Karpas-422 (cell line): ENCODE measurements at places on chromosomes 3 and 15.

DNA sequence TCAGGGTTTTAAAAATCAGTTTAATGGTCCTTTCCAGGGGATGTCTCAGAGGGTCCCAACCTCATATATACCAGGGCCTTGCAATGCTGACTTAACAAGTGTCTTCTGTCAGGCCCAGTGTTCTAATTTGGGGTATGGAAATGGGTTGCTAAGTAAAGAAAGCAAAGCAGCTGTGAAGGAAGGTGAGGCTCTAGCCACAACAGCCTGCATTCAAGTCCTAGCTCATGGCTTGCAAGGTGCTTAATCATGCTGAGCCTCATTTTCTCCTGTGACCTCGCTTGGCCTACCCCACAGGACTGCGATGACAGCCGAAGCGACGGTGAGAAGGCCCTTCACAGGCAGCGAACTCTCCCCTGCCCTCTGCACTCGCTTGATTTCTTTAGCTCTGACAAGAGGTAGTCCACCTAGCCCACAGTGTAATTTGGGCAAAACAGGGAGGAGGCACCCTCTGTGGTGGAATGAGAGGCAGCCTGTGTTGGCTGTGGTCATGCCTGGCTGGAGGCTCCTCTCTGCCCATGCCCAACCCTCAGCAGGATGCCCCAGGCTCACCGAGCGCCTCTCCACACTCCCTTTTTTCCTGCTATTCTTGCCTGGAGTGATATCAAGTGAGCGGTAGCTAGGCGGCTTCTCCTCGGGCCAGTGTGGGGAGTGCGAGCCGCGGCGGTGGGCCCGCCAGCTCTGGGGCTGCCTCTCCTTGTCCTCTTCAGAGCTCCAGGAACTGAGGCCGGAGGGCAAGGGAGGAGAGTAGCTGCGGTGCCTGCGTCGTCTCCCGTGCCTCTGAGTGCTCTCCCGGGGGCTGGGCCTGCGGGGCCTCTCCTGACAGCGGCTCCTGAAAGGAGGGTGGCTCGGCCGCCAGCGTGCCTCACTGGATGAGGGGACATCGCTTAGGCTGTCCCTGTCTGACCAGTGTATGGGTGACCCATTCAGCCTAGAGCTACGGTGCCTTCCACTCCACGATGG lies 29.2 kb downstream of the ILDR1 start:
- peaks cover 72% of the 10 kb centered on the region for H3K4me1 ChIP-seq
- no peaks in the 10 kb centered on the region for H3K36me3 ChIP-seq
- DNase-seq: peak; percentile 93
- peak overlapping the region; percentile 96 for H3K27ac ChIP-seq
- H3K27me3 ChIP-seq: no peaks in the 10 kb centered on the region
- peak overlapping the region; percentile 52 for H3K4me3 ChIP-seq

GRCh38 chr15:94145046-94145445 lies 86.3 kb upstream of the MCTP2 start:
- H3K4me1 ChIP-seq: peaks cover 4% of the 10 kb centered on the region; the same call in 1 of the 2 replicates
- DNase-seq: no peak
- H3K4me3 ChIP-seq: no peak overlapping the region
- no peaks in the 10 kb centered on the region for H3K27me3 ChIP-seq
- H3K27ac ChIP-seq: no peak overlapping the region

DNA sequence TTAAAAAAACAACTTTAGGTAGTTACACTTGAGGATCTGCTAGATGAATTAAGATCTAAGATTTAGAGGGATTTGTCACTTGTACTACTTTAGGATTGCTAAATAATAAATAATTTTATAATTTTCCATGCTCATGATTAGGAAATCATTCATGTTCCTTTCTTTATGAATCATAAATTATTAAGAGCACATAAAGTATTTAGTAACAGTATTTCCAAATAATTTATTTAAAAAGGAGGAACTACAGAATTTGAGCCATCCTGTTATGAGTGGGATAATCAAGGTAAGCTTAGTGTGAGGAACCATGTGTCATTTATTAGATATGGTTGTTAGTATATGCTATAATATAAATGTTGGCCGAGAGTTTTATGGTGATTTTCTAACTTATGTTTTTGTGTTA lies 37.5 kb upstream of the C3orf38 start:
- H3K27ac ChIP-seq: no peak overlapping the region
- H3K4me3 ChIP-seq: no peak overlapping the region
- H3K27me3 ChIP-seq: no peaks in the 10 kb centered on the region
- DNase-seq: no peak

GRCh38 chr3:9238276-9238675 lies 11.2 kb downstream of the SRGAP3 start:
- no peak for DNase-seq
- H3K27ac ChIP-seq: no peak overlapping the region
- 0 out of 2 replicates have a peak, but pooled peaks cover 2% of the 10 kb centered on the region for H3K27me3 ChIP-seq
- H3K4me1 ChIP-seq: no peaks in the 10 kb centered on the region
- H3K4me3 ChIP-seq: no peak overlapping the region

- no peak for DNase-seq
- no peak overlapping the region for H3K27ac ChIP-seq
- no peaks in the 10 kb centered on the region for H3K4me1 ChIP-seq
- peaks cover 44% of the 10 kb centered on the region for H3K36me3 ChIP-seq
- H3K27me3 ChIP-seq: no peaks in the 10 kb centered on the region
These were observed 21.0 kb downstream of the LARS2 start for GRCh38 chr3:45409369-45409768.

GRCh38 chr15:47139965-47140364 lies 577.3 kb upstream of the SEMA6D start:
- no peaks in the 10 kb centered on the region for H3K27me3 ChIP-seq
- no peaks in the 10 kb centered on the region for H3K36me3 ChIP-seq
- H3K4me3 ChIP-seq: no peak overlapping the region
- H3K27ac ChIP-seq: no peak overlapping the region

DNA sequence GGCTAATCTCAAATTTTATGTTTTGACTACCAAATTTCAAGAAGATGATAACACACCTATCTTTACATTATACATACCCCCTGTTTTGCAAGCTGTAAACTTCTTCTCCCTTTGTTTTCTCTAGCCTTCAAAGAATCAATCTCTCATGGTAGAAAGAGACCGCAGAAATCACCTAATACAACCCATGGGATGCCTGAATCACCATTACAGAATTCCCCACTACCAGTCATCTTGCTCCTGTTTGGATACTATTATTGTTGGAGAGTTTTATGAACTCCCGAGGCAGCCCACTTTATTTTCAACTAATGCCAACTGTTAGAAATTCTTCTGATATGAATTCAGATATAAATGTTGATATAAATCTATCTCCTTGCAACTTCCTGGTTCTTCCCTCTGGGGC lies 110.9 kb downstream of the FRMD5 start:
- H3K36me3 ChIP-seq: no peaks in the 10 kb centered on the region
- H3K4me1 ChIP-seq: peaks cover 25% of the 10 kb centered on the region
- H3K27me3 ChIP-seq: peaks cover 2% of the 10 kb centered on the region; the same call in 1 of the 2 replicates
- no peak overlapping the region for H3K27ac ChIP-seq
- DNase-seq: no peak

DNA sequence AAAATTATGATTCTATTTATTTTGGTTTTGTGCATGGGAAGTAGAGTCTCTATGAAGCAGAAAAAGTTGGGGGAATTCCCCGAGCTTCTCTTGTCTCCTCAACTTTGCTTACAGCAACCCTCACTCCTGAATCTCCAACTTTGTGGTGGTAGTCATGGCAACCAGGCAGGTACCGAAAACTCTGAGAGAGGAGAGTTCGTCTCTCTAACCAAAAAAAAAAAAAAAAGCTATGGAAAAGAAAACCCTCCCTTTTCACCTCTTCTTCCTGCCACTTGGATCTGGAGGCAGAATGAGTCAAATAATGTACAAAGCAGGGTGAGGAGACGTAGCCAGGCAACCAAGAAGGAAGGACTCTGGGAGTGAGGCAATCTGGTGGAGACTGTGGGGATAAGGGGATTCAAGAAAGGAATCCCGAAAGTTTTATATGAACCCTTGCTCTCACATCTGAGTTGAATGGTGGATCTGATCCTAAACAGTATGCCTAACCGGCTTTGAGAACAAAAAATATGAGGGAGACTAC lies 108.1 kb downstream of the PLOD2 start:
- no peaks in the 10 kb centered on the region for H3K36me3 ChIP-seq
- H3K4me3 ChIP-seq: no peak overlapping the region
- DNase-seq: no peak
- no peaks in the 10 kb centered on the region for H3K27me3 ChIP-seq
- no peaks in the 10 kb centered on the region for H3K4me1 ChIP-seq
- no peak overlapping the region for H3K27ac ChIP-seq

GRCh38 chr15:80923668-80924067 lies 66.0 kb downstream of the MESD start:
- H3K27ac ChIP-seq: no peak overlapping the region
- no peaks in the 10 kb centered on the region for H3K4me1 ChIP-seq
- H3K36me3 ChIP-seq: no peaks in the 10 kb centered on the region
- no peak overlapping the region for H3K4me3 ChIP-seq
- H3K27me3 ChIP-seq: no peaks in the 10 kb centered on the region
- peak; percentile 23 for DNase-seq

- H3K27ac ChIP-seq: no peak overlapping the region
- no peaks in the 10 kb centered on the region for H3K36me3 ChIP-seq
- no peak for DNase-seq
- no peaks in the 10 kb centered on the region for H3K4me1 ChIP-seq
- H3K4me3 ChIP-seq: no peak overlapping the region
These were observed 198.3 kb downstream of the ERC2 start for GRCh38 chr3:56269755-56270535.

- H3K4me3 ChIP-seq: no peak overlapping the region
- H3K27me3 ChIP-seq: no peaks in the 10 kb centered on the region
- peak; percentile 90 for DNase-seq
- H3K4me1 ChIP-seq: no peaks in the 10 kb centered on the region
- no peak overlapping the region for H3K27ac ChIP-seq
These were observed 17.4 kb upstream of the EHD4 start for GRCh38 chr15:41989573-41990242.

DNA sequence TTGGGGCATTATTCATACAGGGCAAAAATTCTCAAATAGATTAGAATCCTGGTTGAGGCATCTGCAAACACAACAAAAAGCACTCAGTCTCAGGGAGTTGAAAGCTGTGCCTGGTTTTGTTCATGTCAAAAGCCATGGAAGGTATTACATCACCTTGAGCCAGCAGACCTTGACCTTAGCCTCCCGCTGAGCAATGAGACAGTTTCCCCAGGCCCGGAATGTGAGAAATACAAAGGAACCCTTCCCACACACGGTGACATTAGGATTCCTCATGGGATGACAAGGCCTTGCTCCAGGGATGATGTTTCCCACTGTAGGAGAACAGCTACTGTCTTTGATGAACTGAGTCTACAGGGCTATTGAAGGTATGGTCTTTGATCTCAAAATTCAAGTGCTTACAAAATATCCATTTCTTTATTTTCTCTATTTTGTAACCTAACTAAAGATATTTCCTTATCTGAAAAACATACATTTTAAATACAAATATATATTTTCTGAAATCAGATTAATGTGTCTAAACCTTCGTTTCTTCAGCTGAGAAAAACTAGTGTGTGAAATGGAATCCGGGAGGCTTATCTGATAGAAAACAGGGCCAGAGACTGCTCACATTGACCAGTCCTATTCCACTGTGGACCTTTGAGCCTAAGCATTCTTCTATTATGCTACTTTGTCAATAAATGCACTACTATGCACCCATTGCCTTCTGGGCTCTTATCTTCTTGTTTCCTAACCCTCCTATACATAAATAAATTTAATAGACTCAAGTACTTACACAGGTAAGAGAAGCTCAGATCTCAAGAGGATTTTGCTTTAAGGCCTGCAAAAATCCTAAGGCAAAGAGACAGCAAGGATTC lies 298.2 kb downstream of the KBTBD8 start:
- peaks cover 6% of the 10 kb centered on the region for H3K4me1 ChIP-seq
- no peak overlapping the region for H3K4me3 ChIP-seq
- no peak for DNase-seq
- no peaks in the 10 kb centered on the region for H3K27me3 ChIP-seq
- no peak overlapping the region for H3K27ac ChIP-seq

DNA sequence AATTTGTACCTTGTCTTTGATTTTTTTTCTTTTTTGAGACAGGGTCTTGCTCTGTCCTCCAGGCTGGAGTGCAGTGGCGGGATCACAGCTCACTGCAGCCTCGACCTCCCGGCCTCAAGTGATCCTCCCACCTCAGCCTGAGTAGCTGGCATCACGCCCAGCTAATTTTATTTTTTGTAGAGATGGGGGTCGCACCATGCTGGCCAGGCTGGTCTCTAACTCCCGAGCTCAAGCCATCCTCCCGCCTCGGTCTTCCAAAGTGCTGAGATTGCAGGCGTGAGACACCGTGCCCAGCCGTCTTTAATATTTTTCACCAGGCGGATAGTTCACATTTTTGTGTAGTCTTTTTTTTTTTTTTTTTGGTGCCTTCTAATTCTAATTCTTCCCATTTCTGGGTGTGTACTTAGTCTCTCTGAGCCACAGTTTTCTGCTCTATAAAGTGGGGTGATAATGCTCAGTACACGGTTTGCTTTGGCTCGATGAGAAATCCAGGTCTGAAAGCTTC lies 528 bp upstream of the TATDN2 start:
- no peak for DNase-seq
- peak overlapping the region; percentile 59 for H3K27ac ChIP-seq
- H3K27me3 ChIP-seq: no peaks in the 10 kb centered on the region
- peaks cover 15% of the 10 kb centered on the region for H3K36me3 ChIP-seq
- peaks cover 23% of the 10 kb centered on the region for H3K4me1 ChIP-seq
- peak overlapping the region; percentile 95 for H3K4me3 ChIP-seq

- H3K27me3 ChIP-seq: no peaks in the 10 kb centered on the region
- no peak overlapping the region for H3K27ac ChIP-seq
- H3K4me1 ChIP-seq: no peaks in the 10 kb centered on the region
- DNase-seq: no peak
These were observed 5.7 kb downstream of the ESYT3 start for GRCh38 chr3:138440121-138440521.

DNA sequence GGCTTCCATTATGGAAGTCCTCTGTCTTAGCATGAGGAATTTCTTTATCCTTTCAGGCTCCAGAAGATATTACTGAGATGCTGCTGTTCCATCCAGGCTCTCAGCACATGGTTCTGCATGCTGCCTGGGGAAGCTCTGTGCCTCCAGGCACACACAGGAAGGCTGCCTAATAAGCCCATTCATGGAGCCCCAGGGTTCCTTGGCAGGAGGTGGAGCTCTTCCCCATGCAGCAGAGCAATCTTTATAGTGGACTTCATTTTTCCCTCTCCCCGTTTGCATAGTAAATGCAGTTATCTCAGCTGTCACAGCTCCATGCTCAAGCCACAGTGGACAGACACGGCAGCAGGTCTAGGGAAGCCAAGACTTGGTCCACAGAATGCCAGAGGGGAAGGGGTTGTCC lies 57.6 kb downstream of the BOC start:
- H3K27ac ChIP-seq: no peak overlapping the region
- H3K4me3 ChIP-seq: no peak overlapping the region

DNA sequence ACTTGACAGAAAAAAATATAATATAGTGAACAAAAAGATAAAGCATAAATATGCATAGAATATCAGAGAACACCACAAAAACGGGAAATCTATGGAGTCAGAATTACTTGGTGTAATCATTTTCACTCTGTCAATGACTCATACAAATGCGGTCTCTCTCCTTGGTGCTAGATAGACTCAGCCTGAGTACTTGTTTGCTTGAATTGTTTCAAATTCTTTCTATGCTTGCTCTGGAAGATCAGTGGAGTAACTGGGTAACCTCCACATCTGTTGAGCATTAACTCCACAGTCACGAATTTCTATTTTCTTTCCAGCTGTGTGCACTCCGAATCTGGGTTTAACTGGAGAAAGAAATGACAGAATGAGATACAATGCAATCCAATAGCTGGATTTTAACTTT lies 760.4 kb downstream of the ZPLD1 start:
- no peaks in the 10 kb centered on the region for H3K27me3 ChIP-seq
- no peak for DNase-seq
- no peak overlapping the region for H3K4me3 ChIP-seq
- H3K4me1 ChIP-seq: no peaks in the 10 kb centered on the region
- H3K36me3 ChIP-seq: no peaks in the 10 kb centered on the region
- no peak overlapping the region for H3K27ac ChIP-seq
